ENCODE measurements at places on chromosomes 1 and 21. TPM values are rescaled to one million over a fixed set of nuclear protein-coding genes. Genes with fewer than 3 reads are reported as not detected.

The TTC39A gene
- total RNA-seq: 14.8 TPM

- DNase-seq: no peak
Observed at GRCh38 chr1:28162151-28162550, 14.3 kb downstream of the PTAFR start.

GRCh38 chr21:24225431-24225830 lies 1381.8 kb downstream of the MRPL39 start:
- DNase-seq: no peak

The ITGB2 gene
- 70.7 TPM for total RNA-seq
